Dorsolateral prefrontal cortex (tissue), 122 donors: ENCODE measurements at places on chromosomes 2 and 18. TPM values are rescaled to one million over a fixed set of nuclear protein-coding genes. Genes with fewer than 3 reads are reported as not detected.

DNA sequence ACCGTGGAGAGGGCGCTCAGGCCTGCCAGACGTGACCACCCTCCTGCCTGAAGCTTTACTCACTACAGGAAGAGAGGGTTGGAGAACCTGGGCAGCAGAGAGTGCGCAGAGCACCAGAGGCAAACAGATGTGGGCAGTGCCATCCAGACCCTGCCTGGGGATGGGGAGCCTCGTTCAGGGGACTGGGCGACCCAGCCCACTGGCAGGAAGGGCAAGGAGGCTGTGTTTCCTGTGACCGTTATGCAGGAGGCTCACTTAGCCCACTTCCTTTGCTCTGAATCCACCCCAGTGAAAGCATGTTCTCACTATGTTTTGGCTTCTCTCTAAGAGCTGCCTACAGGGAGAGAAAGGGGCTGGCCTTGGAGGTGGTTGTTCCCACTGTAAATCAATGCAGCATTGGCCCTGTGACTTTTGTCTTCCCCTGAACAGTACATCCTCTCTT, 23.0 kb upstream of the ACKR3 start:
- no peak for DNase-seq

DNA sequence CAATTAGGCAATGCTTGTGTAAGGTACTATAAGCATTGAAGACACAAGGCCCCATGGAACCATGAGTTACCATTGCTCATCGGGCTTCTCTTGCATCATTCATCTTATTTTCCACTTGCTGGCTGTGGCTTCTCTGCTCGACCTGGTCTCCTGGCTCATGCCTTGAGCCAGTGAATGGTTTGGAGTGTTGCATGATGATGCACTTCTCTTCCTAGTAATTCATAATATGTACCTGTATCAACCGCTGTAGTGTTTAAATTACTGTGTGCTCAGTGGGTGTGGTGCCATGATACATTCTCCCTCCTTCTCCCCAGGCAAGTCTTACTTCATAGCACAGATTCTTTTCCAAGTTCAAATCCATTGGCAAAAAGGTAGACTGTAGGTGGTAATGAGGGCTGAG, 66.8 kb downstream of the ABCA12 start:
- DNase-seq: no peak

DNA sequence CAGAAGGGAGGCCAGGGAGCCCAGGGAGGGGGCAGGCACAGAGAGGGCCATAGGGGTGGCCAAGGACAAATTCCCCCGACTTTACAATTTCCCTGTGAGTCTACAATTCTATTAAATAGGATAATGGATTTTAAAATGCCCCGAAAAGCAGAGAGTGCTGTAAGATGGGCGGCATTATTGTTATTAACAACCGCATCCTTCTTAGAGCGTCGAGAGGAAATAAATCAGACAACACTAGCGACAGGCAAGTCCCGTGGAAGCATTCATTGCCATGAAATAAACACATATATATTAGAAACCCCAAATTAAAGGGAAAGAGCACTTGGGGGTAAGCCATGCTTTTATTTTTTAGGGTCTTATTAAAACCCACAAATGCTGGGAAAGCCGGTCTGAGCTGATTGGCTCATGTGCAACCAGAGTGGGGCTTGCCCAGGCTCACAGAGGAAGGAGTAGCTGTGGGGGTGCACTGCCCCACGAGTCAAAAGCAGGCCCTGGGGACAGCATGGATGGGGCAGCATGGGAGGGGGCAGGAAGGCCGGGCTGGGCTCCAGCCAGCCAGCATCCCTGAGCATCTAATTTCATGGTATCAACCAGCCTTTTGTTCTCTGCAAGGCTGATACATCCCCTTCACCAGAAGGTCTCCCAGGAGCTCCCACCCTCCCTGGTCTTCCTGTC, 187.1 kb downstream of the CELF4 start:
- no peak for DNase-seq

IL1R2 gene
- 0.70 TPM for total RNA-seq

PLEKHA3 gene
- total RNA-seq: 42.7 TPM

GKN2 gene
- total RNA-seq: not detected

DNA sequence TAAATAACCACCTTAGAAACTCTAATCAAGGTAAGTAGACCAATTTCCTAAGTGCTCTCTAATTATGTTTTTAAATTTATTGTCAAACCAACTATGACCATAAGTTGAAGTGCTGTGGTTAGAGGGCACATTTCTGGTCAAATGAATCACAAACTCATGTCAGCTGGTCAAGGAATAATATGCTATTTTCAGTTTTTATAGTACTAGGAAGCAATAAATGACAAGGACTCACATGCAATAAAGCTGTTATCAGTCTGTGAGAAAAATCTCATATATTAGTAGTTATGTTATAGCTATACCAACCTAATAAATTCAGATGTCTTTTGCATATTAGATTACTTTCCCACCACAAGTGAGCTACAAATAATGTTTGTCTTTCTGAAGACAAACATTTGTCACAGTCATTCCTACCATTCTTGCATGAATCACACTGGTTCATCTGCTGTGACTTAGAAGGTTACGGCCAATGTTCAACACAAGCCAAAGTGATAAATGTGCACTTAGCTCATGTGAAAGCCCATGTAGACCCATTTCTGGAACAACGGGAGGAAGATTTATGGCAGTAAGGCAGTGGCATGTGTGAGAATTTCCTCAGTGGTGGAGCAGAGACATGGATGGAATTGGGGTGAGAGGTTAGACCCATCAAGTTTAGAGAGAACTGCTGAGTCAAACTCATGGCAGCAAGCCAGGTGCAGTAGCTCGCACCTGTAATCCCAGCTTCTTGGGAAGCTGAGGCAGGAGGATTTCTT, 27.4 kb upstream of the CCNYL1 start:
- no peak for DNase-seq

DNA sequence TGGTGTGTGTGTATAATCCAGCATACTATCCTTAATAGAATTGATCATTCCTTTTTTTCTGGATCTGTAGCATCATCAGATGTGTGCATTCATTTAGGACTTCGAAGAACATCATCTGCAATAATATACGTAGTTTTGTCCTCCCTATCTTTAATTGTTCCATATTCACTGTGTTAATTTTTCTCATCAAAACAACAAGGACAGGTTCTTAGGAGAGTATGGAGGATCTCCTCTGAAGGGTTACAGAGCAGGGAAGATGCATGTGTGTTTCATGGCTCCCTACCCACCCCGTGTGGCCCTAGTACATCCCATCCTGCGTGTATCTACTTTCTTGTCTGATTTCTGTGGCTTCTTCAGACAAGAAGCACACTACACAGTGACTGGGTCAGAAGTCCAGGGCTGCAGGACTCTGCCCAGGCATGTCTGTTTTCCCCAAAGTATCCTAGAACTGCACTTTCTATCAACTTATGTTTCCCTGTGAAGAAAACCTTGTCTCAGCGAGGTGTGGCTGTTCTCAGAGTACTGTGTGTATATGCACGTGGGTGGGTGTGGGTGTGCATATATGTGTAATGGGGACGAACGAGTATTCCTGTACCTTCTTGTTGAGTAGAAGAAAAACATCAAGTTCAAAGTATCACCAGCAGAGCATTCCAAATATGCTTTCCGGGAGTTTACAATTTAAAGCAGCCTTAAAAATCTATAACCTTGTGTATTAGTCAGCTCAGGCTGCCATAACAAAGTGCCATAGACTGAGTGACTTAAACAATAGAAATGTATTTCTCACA, 220.4 kb upstream of the FOSL2 start:
- peak; percentile 45 for DNase-seq

FAM124B gene
- 1.0 TPM for total RNA-seq

- DNase-seq: no peak
Observed at GRCh38 chr2:6723865-6724604, 141.7 kb downstream of the CMPK2 start.

- no peak for DNase-seq
Observed at GRCh38 chr2:45330108-45330507, 281.0 kb downstream of the SRBD1 start.

DNA sequence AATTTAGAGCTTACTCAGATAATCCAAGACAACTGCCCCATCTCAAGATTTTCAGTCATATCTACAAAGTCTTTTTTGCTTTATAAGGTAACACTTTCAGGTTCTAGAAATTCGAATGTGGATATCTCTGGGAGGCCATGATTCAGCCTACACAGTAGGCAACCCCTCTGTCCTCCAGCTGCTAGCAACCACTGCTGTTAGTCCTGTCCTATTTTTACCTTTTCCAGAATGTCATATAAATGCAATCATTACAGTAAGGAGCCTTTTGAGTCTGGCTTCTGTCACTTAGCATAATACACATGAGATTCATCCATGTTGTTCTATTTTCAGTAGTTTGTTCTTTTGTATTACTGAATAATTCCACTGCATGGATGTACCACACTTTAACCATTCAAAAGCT, 28.5 kb upstream of the MARCHF7 start:
- DNase-seq: no peak

EMILIN1 gene
- total RNA-seq: 8.7 TPM

DNA sequence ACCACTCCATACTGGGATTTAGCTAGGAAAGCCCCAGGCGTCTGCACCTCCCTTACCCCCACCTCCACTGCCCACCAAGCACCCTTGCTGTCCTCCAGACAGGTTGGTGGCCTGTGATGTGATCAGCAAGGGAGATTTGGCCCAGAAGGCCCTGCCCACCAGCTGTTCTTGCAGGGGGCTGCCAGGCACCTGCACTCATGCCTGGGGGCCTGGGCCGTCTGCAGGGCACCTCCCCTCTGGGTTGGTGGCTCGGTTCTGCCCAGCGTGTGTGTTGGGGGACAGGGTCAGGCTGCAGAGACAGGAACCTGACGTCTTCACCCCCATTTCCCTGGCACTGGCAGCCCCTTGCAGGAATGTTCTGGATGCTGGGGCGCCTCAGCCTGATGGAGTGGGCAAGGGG, 5.8 kb downstream of the DNMT3A start:
- DNase-seq: no peak

- no peak for DNase-seq
Observed at GRCh38 chr2:5937851-5938565, 245.8 kb downstream of the SOX11 start.

SALL3 gene
- total RNA-seq: 16.6 TPM

- no peak for DNase-seq
Observed at GRCh38 chr18:47168913-47169312, 7.3 kb downstream of the IER3IP1 start.

DNA sequence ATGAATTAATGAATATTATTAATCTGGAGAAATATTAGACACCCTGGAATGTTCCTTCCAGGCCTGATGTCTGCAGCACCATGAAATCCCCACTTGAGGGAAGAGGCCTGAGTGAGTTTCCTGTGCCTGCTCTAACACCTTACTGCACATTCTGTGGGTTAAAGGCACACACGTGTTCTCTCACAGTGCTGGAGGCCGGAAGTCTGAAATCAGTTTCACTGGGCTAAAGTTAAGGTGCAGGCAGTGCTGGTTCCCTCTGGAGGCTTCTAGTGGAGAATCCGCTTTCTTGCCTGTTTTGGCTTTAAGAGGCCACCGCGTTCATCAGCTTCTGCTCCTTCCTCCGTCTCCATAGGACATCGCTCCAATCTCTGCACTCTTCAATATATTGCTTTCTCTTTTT, 48.7 kb downstream of the ACKR3 start:
- no peak for DNase-seq

GRCh38 chr2:140696449-140696848, 1434.4 kb downstream of the LRP1B start:
- DNase-seq: no peak
